ENCODE measurements at places on chromosomes 1 and 21.

DNA sequence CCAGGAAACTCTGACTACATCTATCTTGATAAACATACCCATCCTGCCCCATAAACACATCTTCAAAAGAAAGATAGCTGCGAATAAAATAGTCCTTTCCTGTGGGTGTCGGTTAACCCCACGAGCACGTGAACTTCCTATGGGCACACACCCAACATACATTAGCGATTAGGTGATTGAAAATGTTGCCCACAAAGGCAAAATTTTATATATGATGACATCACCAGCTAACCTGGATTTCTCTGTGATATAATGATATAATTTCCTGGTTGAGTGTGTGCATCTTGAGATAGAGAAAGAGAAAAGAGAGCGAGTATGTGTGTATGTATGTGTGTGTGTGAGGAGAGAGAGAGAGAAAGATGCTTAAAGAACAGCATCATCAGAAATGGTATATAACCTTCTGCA lies 296.1 kb downstream of the PTPRC start:
- DNase-seq = no peak

GRCh38 chr1:15081102-15081501 lies 72.4 kb upstream of the TMEM51 start:
- DNase-seq = no peak

DNA sequence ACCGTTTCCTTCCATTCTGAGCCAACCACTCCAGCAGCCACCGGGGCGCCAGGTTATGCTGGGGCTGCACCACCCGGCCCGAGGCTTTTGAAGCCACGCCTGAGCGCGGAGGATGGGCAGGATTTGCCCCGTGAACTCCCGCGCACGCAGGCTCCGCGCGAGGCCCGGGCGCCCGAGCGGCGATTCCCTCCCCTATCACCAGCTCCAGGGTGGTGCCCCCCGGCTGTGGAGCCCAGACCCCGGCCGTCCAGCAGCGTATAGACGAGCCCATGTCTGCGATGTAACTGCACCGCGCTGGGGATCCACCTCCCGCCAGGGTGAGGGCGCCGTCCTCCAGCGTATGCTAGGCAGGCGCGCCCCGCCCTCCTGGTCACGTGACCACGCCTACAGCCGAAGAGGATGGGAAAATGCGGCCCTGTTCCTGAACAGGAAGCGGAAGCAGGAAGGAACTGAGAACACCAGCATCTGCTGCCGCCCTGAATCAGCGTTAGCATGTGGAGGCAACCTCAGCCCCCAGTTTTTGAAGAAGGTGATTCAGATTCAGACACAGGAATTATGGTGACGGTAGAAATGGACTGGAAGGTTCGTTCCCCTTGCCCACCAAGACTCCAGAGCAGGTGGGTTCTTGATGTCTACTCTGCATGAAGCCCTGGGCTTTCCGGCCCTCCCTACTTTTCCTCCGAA lies 46.0 kb downstream of the VPS26C start:
- peak; percentile 98 for DNase-seq

DNA sequence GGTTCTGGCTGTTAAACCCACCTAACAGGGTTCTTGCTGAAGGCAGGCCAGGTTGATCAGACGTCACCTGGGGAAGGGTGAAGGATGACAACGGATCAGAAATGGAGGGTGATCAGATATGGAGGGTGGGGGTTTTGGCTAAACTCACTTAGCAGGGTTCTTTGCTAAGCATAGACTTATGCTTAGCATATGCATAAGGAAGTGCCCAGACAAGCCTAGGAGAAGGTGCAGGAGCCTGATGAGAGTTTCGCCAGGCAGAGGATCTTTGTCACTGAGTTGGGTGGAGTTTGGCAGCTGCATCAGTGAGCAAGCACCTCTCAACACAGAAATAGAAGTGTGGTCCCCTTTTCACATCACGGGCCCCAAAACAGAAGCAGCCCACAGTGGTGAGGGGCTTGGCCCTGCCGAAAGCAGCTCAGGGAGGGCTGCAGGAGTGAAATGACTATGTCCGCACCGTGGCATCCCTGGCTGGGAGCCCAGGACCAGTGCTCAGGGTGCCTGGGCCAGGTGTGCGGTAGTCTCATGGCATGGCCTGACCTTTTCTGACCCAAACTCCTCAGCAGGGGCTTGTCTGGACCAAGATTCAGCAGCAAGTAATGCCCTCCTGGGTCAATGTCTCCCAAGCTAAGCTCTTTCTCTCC lies 101.6 kb downstream of the AJAP1 start:
- DNase-seq = no peak

- no peak for DNase-seq
Observed at GRCh38 chr1:13869172-13869797, 169.3 kb downstream of the PRDM2 start.

- no peak for DNase-seq
Observed at GRCh38 chr21:32544697-32545096, 40.6 kb downstream of the TCP10L start.

Measured in NCI-H2029 (cell line).